IPS DF 19.7 (cell line): ENCODE measurements at places on chromosomes 7 and 10.

DNA sequence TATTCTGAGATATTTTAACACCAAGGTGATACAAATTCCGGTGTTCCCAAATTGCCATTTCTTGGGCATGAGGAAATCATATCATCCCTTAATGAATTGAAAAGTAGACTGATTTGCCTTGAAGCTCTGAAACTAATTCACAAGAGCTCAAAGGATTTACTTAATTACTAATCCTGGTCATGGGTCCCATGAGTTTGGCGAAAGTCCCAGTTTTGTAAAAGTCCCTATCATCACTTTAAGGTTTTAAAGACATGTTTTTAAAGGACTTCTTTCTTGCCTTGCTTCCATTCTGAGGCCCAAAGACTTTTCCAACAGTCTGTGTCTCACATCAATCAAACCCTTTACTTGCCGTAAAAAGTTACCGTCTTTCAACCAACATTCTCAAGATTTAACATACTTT lies 377.9 kb downstream of the DNAJB9 start:
- no peak for DNase-seq

DNA sequence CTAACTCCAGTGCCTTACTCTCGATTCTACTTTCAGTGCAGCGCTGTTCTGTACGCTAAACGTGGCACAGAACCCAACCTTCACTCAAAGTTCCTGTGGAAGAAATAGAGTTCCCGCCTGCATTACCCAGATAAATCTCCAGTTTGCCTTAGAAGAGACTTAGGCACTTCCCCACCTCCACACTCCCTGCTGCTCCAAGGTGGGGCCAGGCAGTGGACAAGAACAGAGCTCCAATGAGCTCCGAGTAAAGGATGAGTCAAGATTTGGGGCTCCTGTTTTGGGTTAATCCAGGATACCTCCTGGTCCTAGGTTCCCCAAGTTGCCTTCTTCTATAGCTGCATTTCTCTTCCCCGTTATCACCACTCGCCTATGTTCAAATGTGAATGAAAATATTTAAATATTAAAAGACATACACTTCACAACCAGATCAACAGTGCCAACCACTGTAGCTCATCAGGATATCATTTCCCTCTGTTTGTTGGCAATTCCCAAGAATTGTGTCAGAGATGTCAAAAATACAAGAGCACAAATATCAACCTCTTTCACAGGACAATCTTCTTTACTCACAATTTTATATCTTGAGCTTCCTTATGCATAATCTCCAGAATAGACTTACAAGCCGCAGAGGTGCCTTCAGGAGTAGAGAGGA lies 48.0 kb downstream of the MALSU1 start:
- no peak for DNase-seq

DNA sequence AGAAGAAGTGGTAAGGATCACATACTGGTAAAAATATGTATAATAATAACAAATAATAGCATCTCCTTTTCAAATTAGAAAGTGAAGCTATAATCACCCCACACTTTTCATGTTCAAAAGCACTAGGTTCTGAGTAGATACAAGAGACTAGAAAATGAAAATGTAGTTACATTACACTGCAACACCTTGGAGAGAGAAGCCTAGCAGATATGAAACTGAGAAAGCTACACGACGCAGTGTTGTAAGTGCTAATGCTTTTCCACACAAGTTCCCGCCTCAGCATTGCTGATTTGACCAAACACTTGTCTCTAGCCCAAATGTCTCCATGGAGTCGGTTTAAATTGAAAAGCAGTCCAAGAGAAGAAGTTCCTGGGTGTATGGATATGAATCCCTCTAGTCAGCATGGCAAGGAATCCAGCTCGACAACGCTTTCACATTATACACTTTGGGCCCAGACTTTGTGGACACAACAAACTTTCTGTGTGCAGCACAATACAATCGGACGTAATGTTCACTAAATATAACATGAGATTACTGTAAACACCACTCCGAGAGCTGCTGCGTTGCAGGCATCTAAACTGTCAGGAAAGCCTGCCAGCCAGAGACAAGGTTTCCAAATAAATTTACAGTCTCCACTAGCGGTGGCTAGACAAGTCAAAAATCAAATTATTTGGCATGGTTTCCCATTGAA lies 1.7 kb downstream of the PDE1C start:
- DNase-seq, result no peak

GRCh38 chr10:71014021-71014805 lies 125.8 kb upstream of the PCBD1 start:
- DNase-seq, result no peak

DNA sequence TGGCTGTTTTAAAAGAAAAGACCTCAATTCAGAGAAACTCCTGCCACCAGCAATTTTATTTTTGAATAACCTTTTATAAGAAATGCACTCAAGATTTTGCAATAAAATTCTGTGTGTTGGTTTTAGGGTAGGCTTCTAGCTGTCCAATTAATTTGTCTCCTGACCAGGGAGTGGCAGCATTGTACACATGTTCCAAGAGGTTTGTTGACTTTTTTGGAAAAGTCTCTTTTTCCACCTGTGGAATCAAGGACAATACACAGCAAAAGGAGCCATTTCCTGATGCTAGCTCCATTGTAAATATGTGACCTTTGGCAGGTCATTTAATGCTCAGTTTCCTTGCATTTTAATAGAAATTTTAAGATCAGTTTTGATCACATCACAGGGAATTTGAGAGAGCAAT lies 1.8 kb downstream of the GIMAP5 start:
- no peak for DNase-seq

- no peak for DNase-seq
Measured at GRCh38 chr10:22251751-22252223, 34.0 kb upstream of the EBLN1 start.

- DNase-seq, result no peak
Measured at GRCh38 chr7:518630-519483, 789 bp downstream of the PDGFA start.

GRCh38 chr10:20712774-20713173 lies 184.3 kb downstream of the NEBL start:
- DNase-seq, result no peak

DNA sequence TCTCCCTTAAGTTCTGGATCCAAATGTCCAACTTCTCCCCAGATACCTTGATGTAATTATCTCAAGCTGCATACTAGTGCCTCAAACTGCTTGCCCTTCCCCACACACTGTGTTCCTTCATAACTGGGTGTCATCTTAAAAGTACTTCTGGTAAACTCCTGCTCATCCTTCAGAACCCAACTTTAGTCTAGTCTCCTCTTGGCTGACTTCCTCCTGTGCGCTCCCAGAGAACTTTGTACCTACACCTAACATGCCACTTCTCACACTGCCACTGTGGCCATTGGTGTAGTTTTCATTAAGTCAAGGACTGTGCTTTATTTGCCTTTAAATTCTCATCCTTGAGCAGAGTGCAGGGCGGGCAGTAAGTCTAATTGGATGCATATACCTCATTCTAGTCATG lies 575.2 kb upstream of the GALNT17 start:
- no peak for DNase-seq

DNA sequence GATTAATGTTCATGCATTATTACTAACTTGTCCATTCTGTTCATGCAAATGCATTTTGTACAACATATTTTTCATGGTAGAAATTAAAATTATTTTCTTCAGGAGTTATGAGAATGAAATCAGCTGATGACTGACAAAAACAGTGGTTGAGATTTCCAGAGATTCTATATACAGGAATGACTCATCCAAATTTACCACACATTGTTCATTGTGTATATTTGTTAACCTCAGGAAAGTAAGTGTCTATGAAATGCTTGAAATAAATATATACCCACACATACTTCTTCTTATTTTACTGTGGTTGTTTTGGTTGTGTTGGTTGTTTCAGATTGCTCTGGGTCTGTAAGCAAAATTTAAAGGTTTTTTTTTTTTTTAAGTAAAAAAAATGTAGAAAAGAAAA lies 108.1 kb upstream of the SP8 start:
- DNase-seq, result no peak

DNA sequence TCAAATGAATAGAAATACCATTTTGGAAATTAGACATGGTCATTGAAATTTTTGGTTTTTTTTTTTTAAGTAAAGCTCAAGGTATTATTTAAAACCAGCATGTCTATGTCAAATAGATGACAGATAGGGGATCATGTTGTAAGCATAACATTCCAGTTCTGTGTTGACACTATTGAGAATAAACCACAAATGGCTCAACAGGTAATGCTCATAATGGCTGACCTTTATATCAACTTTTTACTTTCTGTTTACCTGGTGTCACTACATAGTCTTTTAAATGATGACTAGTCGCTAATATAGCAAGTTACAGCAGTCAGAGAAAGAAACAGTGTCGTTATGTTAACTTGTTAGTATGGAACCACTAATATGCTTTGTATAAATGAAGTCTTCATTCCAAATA lies 616.0 kb downstream of the GATA3 start:
- no peak for DNase-seq

- no peak for DNase-seq
Measured at GRCh38 chr10:120713573-120714205, 137.5 kb upstream of the WDR11 start.

DNA sequence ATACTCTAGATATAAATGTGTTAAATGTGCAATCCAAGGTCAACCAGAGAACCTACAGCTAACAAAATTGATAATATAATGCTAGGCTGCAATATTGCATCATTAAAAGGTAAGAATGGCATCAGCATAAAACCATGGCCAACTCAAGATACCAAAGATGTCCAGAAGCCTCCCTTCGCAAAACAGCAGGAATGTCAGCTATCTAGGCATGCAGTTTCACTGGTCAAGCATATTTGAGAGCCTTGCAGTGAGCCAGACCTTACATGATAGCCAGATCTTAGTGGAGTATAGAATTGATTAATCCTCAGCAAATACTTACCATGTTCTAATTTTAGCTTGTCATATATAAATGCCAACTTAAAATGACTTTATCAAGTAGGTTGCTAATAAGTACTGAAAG lies 138.8 kb downstream of the ZEB1 start:
- DNase-seq, result no peak

DNA sequence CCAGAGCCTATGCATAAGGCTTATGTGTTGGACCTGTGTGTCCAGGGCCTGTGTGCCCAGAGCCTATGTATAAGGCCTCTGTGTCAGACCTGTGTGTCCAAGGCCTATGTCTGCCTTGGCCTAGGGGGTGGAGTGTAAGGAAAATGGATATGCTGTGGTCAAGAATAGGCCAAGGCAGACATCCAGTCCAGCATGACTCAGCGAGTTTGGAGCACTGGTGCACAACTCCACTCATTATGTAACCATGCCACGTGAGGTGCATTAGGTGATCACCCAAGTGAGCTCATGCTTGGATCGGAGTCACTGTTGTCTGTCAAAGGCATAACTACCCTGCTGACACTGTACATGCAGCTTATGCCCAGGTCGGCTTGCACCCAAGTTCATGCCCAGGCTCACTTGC lies 238.9 kb downstream of the CACNA2D1 start:
- no peak for DNase-seq

DNA sequence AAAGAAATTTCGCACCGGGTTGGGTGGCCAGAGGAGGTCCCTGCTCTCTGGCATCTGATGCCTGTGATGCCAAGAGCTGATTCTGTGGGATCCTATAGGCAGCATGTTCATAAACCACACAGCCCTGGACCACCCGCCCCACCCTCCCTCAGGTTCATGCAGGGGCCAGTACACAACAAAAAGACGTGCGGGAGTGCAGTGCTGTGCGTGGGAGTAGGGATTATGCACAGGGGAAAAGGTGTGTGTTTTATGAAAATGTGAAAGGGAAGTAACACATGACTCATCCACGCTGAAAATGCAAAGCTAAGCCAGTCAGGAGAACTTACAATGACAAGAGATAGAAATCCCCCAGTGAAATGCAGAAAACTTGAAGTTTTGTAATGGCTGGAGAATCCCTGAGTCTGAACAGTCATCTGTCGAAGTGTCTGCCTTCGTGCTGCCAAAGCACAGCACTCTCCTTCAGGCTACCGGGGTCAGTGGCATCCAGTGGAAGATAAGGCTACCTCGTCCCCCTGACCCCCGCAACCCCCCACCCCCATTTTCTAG lies 1.1 kb downstream of the KIAA1217 start:
- no peak for DNase-seq

- DNase-seq, result no peak
Measured at GRCh38 chr7:93430917-93431588, 143.5 kb downstream of the CALCR start.

- no peak for DNase-seq
Measured at GRCh38 chr10:90447831-90448230, 410.0 kb downstream of the HTR7 start.

DNA sequence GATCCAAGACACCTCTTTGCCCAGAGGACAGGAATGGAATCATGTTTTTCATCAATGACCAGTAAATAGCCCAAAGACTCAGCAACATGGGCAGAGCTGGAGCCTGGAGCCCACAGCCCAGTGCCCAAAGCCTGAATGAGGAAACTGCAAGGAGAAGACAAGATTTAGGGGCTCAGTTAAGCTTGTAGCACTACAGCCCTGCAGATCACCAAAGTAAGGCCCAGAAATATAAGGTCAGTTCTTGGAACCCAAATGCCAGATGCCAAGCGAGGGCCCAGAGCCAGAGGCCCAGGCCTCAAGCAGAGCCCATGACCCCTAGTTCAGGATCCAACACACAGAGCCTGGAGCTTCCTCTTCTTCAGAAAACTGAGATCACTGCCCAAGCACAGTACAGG lies 32.4 kb downstream of the MBL2 start:
- DNase-seq, result no peak

DNA sequence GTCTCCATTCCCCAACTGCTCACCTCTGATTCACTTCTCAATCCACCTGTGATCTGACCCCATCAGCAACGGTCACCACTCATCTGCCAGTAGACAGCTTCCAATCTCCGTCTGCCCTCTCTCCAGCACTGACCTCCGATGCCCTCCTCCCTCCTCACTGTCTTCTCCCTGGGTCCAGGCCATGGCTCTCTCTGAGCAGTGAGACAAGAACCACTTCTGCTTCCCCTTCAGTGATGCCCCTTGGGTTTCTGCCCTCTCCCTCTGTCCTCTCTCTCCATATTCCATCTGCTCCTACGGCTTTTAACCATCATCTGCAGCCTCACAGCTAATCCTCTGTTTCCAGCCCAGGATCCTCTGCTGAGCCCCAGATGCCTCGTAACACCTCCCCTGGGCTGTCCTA lies 55.5 kb upstream of the OPALIN start:
- no peak for DNase-seq

- DNase-seq, result no peak
Measured at GRCh38 chr7:150784120-150784736, 15.9 kb downstream of the TMEM176B start.

GRCh38 chr7:139224219-139224618 lies 6.8 kb upstream of the UBN2 start:
- no peak for DNase-seq
